ENCODE measurements at places on chromosomes 3 and 15.

DNA sequence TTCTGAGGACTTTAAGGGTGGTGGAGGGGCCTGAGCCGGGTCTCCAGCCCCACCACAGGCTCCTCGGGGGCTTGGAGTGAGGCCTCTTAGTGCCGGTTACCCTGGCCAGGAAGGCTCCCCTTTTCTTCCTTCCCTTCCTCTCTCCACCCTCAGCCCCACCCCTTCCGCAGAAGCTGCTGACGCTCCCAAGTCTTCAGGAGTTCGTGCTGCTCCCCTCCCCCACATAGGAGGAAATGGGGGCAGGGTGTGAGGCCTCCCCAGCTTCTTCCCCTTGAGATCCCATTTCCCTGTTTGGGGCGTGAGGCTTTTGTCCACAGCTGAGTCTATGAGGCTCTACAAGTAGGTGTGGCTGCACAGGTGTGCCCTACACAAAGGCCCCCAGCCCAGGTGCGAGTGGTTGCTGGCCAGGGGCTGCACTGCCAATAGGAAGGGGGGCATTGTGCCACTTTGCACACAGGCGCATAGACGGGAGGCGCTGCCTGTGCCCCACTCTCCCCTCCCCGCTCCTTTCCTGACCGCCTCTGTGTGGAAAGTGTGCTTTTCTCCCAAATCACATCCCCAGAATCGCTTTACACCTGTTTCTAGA lies 915 bp upstream of the CALML4 start:
- peak; percentile 87 for DNase-seq

DNA sequence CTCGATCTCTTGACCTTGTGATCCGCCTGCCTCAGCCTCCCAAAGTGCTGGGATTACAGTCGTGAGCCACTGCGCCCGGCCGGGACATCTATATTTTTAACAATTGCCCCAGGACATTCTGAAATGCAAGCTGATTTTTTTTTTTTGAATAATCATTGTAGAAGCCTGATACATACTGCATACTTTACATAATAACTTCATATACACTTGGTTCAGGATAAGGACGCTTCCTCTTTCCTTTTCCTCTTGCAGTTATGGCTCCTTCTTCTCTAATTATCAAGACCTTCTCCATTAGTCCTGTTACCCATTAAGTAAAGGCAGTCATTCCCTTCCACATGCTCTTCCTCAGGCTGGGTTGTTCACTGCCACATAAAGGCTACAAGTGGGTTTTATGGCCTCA lies 58.3 kb downstream of the SLCO3A1 start:
- no peak for DNase-seq

GRCh38 chr3:64039981-64040733 lies 16.9 kb upstream of the PSMD6 start:
- DNase-seq = peak; percentile 9

DNA sequence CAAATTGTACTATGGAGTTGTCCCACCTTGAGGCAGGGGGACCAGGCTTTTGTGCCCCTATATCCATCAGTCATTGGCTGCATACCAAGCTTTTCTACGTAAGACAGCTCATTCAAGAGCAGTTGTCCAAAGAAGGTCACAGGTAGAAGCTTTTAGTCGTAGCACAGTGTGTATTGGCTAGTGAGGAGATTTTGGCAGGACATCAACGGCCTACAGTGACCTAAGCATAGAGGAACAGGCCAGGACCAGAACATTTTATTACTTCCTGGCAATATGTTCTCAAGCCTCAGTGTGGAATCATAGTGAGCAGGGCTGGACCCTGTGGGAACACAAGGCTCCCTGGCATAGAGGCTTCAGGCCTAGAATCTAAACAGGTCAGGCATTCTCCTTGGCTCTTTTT lies 105.4 kb upstream of the ANKRD28 start:
- no peak for DNase-seq

GRCh38 chr3:59374818-59375211 lies 325.0 kb upstream of the CFAP20DC start:
- DNase-seq = no peak

DNA sequence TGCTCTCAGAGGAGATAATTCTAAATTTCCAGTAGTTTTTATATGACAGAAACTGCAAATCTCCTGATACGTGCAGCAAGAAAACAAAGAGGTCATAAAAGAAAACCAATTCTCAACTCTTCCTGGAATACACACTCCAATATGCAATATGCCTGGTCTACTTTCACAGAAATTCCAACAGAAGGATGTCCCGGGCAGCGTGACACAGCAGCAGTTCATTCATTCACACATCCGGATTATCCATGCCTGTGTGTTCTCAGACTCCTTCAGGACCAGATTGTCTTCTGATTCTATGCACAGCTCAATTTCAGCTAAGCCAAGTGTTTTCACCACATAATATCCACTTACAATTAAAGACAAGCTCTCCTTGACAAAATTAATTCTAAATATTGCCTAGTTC lies 64.3 kb downstream of the FBN1 start:
- no peak for DNase-seq

- DNase-seq = peak; percentile 55
These were observed 408 bp upstream of the ARPP21 start for GRCh38 chr3:35638980-35639253.

- no peak for DNase-seq
These were observed 107.1 kb downstream of the SRGAP3 start for GRCh38 chr3:9142362-9142761.

- DNase-seq = no peak
These were observed 11.4 kb upstream of the PEX5L start for GRCh38 chr3:180048103-180048502.

All from Right ventricle myocardium inferior (tissue), 1 donor.